Activated T-helper 1 cell treated with anti-CD3 and anti-CD28 coated beads, Interleukin-12 subunit alpha, Interleukin-12 subunit beta, Interleukin-2, Interleukin-4 antibody, amounts not matched to agents 30 ng/mL and 10 ng/mL and 1 ng/mL, durations not matched to agents 14 hours and 24 hours and 36 hours (primary cell): ENCODE measurements at places on chromosomes 4 and X. TPM values are rescaled to one million over a fixed set of nuclear protein-coding genes. Genes with fewer than 3 reads are reported as not detected.

TBX22 gene
- not detected in 2 replicates for total RNA-seq

FOXR2 gene
- total RNA-seq = not detected in 2 replicates

SORCS2 gene
- total RNA-seq = not detected in 2 replicates

SLC10A4 gene
- 0.10 TPM in 1 of 2 replicates, not detected in the other for total RNA-seq

SULT1E1 gene
- not detected in 2 replicates for total RNA-seq

CSAG3 gene
- 0.73 and 0.78 TPM in 2 replicates for total RNA-seq

PASD1 gene
- not detected in 2 replicates for total RNA-seq

KLB gene
- total RNA-seq = not detected in 2 replicates

MAGED4 gene
- not detected in 2 replicates for total RNA-seq
